ENCODE measurements at places on chromosomes 5 and 9.

DNA sequence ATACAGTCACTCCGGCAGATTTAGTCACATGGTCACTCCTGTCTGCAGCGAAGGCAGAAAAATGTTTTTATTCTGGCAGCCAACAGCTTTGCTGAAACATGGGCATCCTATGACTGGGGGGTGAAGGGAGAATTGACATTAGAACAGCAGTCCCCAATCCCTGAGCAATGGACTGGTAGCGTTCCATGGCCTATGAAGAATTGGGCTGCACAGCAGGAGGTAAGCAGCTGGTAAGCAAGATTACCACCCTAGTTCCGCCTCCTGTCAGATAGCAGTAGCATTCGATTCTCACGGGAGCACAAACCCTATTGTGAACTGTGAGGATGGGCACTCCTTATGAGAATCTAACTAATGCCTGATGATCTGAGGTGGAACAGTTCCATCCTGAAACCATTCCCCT, 93.1 kb upstream of the FTMT start:
- DNase-seq, result no peak

GRCh38 chr5:82793808-82794419, 283.3 kb downstream of the TMEM167A start:
- peak; percentile 40 for DNase-seq

DNA sequence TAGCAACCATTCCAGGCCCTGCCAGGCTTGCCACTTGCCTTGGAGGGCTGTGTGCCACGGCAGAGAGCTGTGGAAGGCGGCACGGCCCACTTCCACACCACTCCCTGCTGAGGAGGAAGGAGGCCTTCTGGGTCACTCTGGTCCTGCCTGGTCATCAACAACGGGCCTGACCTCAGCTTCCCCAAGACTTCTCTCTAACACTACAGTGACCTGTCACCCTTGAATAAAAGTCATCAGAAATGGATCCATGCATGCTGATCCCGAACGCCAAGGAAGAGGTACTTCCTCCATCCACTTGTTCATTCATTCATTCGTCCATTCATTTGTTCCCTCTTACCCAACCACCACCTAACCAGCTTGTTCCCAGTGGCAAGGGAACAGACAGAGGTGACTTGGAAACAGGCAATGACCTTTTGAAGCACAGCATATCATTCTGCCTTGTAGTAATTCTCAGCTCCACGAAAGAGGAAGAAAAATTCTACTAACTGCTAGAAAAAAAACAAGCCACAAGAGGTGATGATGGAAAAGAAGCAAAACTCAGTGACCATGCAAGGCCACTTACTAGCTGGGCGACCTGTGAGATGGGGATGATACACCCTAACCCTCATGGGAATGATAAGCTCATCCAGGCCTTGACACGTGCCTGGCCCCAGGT, 58.6 kb downstream of the STK10 start:
- DNase-seq, result no peak

DNA sequence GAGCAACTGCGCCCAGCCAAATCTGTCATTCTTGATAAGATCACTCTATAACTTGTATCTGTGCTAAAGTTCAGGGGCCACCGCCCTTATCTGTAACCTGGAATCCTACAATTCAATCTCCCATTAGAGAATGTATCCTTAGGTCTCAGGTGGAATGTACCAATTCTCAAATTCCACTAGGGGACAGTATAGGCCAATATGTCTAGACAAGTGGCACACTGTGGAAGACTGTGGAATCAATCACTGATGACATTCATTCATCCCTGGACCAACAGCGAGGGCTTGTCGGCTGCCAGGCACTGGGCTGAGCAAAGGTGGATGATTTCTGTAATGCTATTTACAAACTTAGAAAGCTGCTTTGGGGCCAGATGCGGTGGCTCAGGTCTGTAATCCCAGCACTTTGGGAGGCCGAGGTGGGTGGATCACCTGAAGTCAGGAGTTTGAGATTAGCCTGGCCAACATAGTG, 28.7 kb upstream of the MEGF9 start:
- peak; percentile 43 for DNase-seq

GRCh38 chr5:146458894-146459293, 11.8 kb downstream of the TCERG1 start:
- no peak for DNase-seq

DNA sequence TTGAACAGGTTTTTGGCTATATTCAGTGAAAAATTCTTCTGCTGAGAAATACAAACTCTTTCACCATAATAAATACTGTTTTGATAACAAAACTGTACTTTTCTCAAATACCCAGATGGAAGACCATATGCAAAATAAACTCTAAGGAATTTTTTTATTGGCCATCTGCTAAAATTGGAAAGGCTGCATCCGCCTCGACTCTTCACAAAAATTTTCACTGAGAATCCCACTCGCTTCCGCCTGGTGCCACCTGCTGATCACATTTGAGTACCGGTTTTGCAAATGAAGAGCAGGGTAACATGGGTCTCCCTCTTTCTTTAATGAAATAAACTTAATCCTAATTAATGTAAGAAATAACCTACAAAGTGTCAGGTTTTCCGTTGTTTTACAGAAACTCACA, 76.4 kb downstream of the TTLL11 start:
- no peak for DNase-seq

DNA sequence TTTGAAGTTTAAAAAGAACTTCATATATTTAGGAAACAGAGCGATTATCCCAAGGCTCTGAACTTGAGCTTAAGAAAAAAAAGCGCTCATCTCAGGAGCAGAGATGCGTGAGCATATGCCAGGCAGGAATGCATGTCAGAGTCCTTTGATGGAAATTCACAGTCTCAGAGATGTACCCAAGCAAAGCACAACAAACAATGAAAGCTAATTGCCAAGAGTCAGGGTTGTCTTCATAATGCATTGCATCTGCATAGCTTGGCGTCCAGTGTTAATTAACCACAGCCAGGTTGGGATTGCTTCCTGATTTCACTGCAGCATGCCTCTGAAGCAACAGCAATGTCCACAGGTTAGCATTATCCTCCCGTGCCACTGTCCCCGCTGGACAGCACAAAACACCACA, 907.0 kb upstream of the DMAC1 start:
- no peak for DNase-seq

- DNase-seq, result peak; percentile 24
Measured at GRCh38 chr9:2132484-2133082, 117.4 kb downstream of the SMARCA2 start.

- no peak for DNase-seq
Measured at GRCh38 chr5:37720550-37720952, 119.3 kb downstream of the GDNF start.

DNA sequence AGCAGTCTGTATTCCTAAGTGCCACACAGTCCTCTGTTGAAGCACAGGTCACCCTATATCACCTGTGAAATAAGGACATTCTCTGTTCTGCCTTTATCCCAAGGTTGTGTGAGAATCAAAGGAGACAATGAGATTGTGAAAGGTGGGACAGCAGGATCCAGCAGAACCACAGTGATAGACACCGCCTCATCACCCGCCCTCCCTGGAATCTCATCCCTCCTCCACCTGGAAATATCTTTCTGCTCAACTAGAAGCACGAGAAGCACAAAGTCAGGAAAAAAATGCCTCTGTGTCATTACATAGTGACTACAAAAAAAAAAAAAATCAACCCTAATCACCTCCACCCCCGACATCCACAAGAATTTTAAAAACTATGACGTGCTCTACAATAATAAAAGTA, 32.3 kb downstream of the KLHL3 start:
- no peak for DNase-seq

GRCh38 chr5:81779125-81779915, 28.4 kb upstream of the SSBP2 start:
- peak; percentile 45 for DNase-seq

GRCh38 chr5:122262103-122262502, 49.9 kb upstream of the SNCAIP start:
- DNase-seq, result no peak

- DNase-seq, result no peak
Measured at GRCh38 chr9:119234636-119235035, 134.6 kb downstream of the BRINP1 start.

GRCh38 chr9:114787781-114788498, 17.9 kb downstream of the TNFSF15 start:
- no peak for DNase-seq

GRCh38 chr9:12716823-12717600, 23.8 kb downstream of the TYRP1 start:
- DNase-seq, result no peak

- DNase-seq, result no peak
Measured at GRCh38 chr9:135209136-135209535, 121.7 kb downstream of the OLFM1 start.

- no peak for DNase-seq
Measured at GRCh38 chr5:177126771-177127170, 6.8 kb upstream of the NSD1 start.

- no peak for DNase-seq
Measured at GRCh38 chr5:175489693-175490443, 11.5 kb downstream of the SFXN1 start.

DNA sequence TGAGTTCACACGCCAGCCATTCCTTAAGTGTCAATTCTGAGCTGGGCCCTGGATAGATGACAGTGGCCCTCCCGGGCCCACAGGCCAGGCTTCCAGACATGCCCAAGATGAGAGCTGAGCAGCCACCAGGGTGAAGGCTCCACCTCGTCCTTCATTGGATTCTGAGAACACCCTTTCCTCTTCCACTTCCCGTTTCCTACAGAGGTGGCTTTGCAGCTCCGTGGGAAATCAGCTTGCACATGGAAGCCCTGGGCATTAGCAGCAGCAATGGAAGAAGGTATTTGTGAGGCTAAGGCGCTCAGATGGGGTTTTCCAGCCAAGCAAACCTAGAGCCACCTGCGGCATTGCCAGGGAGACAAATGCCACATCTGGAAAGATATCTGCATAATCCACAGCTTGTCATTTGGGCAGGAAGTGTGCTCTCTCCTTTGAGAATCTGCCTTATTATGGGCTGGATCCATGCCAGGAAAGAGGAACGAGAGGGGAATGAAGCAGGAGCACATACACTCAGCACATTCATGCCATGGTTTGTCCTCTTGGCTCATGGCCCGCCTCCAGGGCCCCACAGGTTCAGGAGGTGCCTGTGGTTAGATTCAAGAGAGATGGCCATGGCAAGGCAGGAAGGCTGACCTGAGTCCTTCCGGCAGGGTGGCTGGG, 34.1 kb downstream of the CFAP77 start:
- DNase-seq, result no peak

DNA sequence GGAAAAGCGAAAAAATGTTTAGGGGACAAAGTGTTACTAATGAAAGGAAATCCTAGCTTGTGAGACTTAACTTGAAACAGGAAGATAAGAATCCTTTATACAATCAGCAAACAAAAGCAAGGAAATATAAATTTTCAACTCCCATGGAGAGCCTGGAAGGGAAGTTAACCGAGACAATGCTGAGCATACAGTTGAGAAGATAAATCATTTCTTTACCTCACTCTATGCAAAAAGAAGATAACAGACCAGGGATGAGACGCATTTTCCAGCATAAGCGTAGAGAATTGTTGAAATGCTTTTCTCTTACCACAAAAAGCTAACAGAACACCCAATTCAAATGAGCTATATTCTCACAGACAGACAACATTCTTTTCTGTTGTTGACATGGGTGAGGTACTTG, 309.6 kb downstream of the CWC27 start:
- no peak for DNase-seq

- DNase-seq, result no peak
Measured at GRCh38 chr9:21452681-21453080, 12.4 kb downstream of the IFNA1 start.

DNA sequence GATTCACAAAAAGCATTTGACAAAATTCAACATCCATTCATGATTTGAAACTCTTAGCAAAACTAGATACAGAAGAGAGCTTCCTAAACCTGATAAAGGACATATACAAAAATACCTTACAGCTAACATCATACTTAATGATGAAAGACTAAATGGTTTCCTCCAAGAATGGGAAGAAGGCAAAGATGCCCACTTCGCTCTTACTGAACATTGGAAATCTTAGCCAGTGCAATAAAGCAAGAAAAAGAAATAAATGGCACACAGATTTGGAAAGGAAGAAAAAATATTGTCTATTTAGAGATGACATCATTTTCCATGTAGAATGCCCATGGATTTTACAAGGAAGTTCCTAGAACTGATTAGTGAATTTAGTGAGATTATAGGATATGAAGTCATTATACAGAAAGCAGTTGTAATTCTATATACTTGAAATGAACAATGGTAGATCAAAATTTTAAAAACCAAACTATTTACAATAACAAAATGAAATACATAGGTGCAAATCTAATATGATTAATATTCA, 64.4 kb downstream of the NAA35 start:
- no peak for DNase-seq

DNA sequence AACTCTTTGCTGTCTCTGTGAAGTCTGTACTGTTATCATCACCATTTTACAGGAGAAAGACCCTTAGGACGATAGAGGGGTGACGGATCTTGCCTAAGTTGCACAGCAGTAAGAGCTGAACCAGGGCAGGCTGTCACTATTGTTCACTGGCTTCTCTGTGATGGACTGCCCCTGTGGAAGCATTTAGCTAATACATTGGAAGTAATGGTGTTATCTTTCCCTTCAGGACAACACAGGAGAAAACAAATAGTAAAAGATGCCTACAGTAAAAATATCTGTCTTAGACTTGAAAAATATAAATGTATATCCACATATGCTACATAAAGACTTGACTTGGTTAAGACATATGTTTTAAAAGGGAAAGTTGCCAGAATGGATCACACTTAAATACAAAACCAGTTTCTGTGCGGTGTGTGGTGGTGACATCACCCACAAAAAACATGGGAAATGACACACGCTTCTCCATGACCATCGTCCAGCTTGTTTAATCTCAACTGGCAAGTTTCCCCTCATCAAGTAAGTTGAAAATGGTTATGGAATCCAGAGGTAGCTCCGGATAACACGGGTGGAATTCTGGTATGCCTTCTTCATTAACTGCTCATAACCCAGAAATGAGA, 351.8 kb downstream of the EBF1 start:
- DNase-seq, result no peak

GRCh38 chr9:112075009-112075378, 100.1 kb downstream of the SUSD1 start:
- DNase-seq, result no peak

DNA sequence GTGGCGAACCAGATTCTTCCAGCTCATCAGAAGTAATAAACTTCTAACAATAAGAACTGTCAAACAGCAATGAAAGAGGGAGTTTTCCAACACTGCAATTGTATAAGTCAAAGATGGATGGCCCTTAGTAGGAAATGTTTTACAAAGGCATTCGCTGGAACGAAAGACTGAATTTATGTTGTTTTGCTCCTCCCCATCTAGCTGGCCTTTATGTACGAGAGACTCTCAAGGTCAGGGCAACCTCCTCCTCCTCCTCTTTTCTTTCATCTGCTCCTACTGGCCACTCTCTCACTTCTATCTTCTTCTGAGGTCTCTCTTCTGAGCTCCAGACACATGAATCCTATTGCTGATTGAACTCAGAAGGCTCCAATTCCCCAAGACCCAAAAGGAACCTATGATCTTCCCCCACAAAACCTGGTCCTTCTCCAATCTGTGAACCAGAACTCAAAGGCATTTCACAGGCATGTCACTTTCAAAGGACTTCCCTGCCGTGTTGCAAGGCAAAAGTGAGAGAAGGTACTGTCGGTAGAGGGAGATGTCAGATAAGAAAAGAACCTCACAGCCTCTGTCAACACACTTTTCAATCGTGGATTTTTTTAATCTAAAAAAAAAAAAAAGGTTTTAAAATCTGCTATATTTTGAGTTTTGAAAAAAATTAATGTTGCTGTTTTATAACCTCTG, 28.5 kb upstream of the PUM3 start:
- DNase-seq, result peak; percentile 30

GRCh38 chr9:124366476-124367220, 48.6 kb downstream of the PSMB7 start:
- no peak for DNase-seq
